ENCODE measurements at places on chromosomes 11 and 22.

GRCh38 chr11:65401803-65402248 is 15.4 kb downstream of the FRMD8 start:
- DNase-seq: no peak

DNA sequence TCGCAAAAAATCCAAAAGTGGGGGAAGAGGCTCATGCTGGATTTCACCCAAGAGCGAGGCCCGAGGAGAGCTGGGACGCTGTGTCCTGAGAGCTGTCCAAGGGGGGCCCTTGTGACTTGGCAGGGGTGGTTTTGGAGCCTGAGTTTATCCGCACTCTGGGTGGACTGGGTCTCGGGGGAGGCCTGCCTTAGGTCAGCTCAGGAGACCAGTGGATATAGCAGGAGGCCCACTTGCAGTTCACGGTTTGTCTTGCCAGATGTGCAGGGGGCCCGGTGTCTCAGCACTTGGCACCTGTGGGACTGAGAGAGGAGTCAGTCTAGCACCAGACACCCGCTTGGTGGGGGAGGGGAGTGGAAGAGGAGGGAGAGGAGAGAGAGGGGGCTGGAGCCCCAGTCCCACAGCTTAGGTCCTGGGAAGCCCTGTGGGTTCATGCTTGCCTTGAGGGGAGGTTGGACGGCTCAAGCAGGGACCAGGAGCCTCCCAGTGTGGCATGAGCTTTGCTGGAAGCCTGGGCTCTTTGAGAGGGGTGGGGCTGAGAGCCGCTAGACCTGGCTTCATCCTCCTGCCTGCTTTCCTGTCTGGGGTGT is 33.4 kb downstream of the PARVB start:
- no peak for DNase-seq

- no peak for DNase-seq
Observed at GRCh38 chr22:17334059-17334458, 35.2 kb upstream of the CECR2 start.

DNA sequence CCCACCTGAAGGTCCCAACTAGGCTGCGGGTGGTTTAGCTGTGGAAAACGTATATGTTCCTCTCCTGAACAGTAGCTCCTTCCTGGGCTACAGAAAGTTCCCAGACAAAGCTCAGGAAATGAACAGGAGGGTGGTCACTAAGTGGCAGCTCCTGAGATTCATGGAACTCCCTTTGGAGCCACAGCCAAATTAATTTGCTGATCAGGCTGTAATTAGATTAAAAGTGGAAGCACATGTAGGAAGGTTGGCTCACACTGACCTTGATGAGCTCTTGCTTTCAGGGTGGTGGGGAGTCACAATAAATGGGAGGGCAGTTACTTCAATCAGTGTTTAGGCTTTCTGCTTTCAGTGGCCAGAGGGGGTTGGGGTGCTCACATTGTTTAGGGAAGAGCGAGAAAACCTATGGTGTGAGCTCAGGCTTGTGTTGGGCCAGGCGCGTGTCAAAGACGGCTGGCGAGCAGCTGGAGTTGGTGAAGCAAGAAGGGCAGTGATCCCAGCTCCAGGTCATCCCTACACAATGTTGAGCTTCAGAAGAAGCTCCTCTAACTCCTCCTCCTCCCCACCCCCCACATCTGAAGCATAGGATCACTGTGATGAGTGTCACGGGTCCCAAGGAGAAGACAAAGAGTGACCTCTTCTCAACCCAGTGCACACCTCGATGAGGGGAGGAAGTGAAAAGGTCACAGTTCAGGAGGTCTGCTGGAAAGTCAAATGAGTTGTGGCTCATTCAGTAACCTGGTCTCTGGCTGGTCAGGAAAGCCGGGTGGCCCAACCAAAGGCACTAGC is 42.5 kb downstream of the CLPB start:
- no peak for DNase-seq

DNA sequence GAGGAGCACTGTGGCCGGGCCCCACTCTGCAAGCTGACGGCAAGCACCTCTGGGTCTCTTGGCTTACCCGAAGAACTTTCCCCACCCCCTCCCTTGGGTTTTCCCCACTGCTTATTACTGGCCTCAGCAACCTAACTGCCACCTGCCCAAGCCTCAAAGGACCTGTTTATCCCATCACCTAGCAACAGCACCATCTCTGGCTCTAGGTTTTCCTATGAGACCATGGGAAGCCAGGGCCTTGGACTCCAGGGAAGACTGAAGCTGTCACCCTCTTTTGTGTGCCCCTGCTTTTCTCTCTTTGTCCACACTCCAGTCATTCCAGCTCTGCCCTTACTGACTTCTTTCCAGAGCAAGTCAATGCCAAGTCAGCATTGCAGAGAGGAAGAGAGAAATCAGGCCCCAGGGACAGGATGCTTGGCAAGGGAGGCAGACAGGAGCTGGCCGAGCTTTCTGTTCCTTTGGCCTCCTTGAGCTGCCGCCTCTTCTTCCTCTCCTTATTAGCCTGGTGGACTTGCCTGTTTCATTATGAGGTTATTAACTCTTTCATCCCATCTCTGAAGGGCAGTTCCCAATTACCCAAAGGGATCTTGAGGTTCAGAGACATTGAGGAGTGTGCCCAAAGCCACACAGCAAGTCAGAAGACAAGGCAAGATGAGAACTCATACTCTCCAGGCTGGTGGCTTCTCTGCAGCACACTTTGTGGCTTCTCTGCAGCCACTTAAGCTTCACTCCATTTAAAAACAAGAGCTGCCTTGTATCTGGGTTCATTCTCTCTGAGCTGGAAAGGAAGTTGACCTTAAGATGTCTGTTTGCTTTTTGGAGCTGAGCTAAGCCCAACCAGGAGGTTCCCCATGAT is at the start of gene SMIM35:
Gene SMIM35 (minus strand): TSS at position 51 of the 856 bp plus-strand sequence. CDS start 206 bp downstream, outside the sequence.
- no peak for DNase-seq

DNA sequence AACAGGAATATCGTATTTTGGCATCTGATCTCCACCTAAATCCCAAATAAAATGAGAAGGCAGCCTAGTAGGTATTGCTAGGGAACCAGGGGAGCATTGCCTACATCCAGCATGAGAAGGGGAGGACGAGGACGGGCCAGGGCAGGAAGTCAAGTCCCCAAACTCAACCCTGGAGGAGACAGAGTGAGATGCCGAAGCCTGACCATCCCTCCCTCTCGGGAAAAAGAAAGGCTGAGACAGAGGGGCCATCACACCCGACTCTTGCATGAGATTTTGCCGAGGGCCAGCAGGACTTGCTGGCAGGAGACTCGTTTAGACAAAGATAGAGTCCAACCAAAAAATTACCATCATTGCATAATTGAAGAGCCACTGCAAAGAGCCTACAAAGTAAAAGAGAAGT is 50.2 kb upstream of the SPATA19 start:
- no peak for DNase-seq

- DNase-seq: no peak
Observed at GRCh38 chr11:96319898-96320656, 22.9 kb downstream of the MAML2 start.

GRCh38 chr22:20569059-20570058 is 61.9 kb downstream of the MED15 start:
- DNase-seq: peak; percentile 66

DNA sequence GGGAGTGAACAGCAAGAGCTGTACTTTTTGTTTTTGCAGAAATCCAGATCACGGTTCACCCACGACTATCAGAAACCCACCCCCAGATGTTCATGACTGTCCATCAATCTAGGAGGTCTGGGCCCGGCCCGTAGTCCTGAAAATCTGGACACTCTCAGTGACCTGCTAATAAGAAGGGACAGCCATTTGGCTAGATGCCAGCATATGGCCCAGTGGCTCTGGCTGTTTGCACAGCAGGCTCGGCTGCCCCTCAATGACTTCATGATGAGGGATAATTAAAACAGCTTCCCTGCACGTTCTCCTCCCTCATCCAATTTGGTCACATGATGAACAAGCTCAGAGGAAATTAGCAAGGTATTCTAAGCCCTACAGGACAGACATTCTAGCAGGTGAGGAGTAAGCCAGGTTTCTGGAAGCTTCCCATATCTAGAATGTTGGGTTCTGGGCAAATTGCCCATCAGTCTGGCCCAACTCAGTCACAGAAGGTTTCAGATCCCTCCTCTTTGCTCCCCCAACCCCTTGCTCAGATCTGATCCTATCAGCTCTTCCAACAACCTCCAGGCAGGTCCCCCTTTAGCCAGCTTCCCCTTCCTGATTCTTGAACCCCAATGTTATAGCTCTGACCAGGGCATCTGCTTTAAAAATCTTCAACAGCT is 397.3 kb downstream of the SHANK2 start:
- DNase-seq: no peak

GRCh38 chr22:44621401-44622146 is 80.4 kb upstream of the PRR5 start:
- DNase-seq: no peak

- no peak for DNase-seq
Observed at GRCh38 chr11:101255036-101255435, 125.4 kb upstream of the PGR start.

- no peak for DNase-seq
Observed at GRCh38 chr22:19746726-19747125, 13.9 kb upstream of the TBX1 start.

DNA sequence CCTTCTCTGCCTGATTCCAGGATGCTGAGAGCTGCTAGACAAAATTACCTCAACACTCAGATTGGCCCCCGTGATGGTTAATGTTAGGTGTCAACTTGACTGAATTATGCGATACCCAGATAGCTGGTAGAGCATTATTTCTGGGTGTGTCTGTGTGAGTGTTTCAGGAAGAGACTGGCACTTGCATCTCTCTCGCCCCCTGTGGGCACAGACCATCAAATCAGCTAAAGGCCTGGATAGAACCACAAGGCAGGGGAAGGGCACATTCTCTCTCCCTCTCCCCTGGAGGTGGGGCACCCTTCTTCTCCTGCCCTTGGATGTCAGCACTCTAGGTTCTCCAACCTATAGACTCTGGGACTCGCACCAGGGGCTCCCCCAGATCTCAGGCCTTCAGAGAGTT is 79.7 kb downstream of the KIRREL3 start:
- no peak for DNase-seq

GRCh38 chr11:105903113-105903512 is 118.9 kb downstream of the MSANTD4 start:
- DNase-seq: no peak

DNA sequence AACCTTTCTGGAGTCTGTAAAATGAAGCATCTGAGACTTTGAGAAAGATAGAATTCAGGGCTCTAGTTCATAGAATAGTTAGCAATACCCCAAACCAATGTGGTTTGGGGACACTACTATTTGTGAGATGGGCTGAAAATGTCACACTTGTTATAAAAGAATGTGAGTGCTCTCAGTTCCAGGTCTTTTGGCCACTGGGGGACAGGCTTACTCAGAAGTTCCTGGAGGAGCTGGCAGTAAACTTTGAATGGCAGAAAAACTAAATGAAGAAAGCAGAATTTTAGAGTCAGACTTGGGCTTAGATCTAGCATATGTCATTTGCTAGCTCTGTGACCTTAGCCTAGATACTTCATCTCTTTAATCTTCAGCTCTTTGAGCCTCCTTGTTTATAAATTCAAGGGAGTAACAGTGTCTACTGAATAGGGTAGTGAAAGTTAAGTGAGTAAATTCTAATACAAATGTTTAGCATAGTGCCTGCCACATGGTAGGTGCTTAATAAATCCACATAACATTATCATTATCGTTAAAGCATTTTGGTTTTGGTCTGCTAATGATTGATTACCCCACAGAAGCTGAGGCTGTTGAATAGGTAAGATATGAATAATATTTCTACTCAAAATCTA is 3.7 kb downstream of the LYVE1 start:
- DNase-seq: no peak

- no peak for DNase-seq
Observed at GRCh38 chr22:27576413-27576812, 225.1 kb downstream of the MN1 start.

- DNase-seq: no peak
Observed at GRCh38 chr22:50610581-50610980, 10.0 kb downstream of the MAPK8IP2 start.

DNA sequence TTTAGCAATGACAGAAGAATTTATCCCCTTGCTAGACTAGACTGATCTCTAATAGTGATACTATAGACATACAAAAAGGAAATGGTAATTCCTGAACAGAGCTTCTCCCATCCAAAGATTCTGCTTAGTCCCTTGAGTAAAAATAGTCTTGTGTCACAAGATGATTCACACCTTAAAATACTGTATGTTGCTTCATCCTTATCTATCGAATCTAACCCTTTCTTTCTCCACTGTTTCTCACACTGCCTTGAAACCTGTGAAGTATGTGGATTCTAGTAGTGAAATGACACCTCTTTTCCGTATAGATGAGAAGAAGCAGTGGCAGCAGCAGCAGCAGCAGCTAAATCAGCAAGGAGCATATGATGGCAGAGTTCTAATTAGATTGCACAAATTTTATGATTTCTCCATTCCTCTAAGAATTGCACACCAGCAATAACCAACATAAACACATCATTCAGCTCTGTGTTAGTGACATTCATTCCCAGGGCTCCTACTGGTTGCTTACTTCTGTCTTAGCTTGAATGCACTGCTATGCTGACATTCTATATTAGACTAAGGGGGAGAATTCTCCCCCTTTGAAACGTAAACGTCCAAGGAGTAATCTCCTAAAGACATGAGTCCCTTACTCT is 14.6 kb downstream of the KCNA4 start:
- DNase-seq: no peak

DNA sequence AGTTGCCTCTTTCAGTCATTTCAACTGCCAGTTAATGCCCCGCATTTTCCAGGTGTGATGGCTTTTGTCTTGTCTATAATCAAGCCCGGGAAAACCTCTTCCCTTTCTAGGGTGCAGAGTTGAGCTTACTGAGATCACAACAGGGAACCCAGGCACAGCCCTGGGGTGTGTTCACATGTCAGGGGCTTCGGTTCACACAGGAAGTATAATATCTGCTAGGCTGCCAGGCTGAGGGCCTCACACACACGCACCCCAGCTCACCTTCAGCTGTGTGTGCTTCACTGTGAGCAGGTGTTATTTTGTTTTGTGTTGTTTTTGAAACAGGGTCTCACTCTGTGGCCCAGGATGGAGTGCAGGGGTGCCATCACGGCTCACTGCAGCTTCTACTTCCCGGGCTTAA is 9.7 kb upstream of the SOX10 start:
- no peak for DNase-seq

- no peak for DNase-seq
Observed at GRCh38 chr22:40758390-40758789, 60.8 kb downstream of the SLC25A17 start.

GRCh38 chr11:12270215-12270797 is 107.1 kb upstream of the PARVA start:
- DNase-seq: no peak

DNA sequence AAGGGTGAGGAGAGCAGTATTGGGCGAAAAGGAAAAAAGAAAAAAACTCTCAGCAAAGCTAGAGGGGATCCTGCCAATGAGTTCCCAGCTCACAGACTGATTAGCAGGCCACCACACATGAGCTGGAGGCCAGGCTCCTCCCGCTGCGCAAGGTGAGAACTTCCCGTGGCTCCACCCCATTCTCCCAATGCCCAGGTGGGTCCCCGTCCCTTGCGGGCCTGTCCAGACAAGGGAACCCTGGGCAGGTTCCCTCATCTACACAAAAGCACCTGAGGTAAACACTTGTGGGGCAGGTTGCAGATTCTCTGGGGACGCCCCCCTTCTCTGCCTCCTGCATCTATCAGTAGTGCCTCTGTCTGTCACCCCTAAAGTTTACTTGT is 46.5 kb downstream of the CDPF1 start:
- no peak for DNase-seq

GRCh38 chr22:49215840-49216239 is 611.8 kb downstream of the BRD1 start:
- no peak for DNase-seq

GRCh38 chr11:126999366-126999765 is 1.2 kb downstream of the KIRREL3 start:
- DNase-seq: no peak

Measured in stimulated activated CD4-positive, alpha-beta T cell treated with anti-CD3 and anti-CD28 coated beads, Interleukin-4, amount 100 ng/mL, for 24 hours (primary cell).